ENCODE measurements at places on chromosomes 6 and 20. TPM values are rescaled to one million over a fixed set of nuclear protein-coding genes. Genes with fewer than 3 reads are reported as not detected.

- DNase-seq, result no peak
- H3K27ac ChIP-seq, result no peak overlapping the region
- H3K27me3 ChIP-seq, result peaks cover 9% of the 10 kb centered on the region
- no peak overlapping the region for H3K4me3 ChIP-seq
These were observed 13.1 kb upstream of the HLA-G start for GRCh38 chr6:29814379-29815117.

DNA sequence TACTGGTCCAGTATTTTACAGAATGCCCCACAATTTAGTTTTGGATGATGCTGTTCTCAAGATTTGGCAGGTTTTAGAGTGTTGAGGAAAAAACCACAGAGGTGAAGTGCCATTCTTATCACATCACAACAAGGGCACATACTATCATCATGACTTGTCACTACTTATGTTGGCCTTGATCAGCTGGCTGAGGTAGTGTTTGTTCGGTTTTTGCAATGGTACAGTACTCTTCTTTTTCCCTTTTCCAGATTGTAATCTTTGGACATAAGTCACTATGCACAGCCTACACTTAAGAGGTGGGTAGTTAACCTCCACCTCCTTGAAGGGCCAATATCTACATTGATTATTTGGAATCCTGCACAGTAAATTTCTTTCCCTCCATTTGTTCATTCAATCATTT lies 8.8 kb downstream of the TENT5A start:
- peaks cover 24% of the 10 kb centered on the region for H3K4me1 ChIP-seq
- no peaks in the 10 kb centered on the region for H3K27me3 ChIP-seq

DNA sequence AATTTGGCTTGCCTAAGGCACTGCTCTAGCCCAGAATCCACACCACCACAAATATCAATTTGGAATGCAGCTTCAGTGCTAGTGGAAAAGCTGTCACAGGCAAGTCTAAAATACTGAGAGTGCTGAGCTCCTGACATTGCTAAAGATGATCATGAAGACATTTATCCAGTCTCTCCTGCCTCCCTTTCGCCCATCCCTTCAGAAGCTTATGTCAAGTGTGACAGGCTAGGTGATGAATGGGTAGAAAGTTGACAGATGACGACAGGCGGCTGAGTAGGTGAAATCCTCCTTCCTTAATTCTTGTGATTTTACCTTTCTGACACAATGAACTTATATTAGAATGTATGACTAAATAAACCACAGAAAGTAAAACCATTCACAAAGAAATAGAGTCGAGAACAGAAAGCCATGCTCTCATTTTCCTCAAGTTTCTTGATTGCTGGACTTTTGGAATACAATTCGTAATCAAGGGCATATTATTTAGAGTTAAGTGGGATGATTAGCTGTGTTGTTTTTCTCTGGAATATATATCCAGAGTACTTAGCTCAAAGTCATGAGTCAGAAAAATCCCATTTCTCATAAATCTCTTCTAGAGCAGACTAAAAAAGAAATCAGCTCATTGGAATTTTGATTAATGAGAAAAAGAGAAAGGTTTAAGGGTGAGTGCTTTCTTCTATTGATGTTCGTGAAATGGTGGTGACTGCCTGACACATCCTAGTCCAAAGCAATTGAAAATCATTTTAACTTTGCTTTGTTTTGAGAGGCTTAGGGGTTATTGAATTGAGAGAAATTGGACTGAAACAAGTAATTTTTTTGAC lies 1228.2 kb upstream of the CITED2 start:
- H3K4me1 ChIP-seq, result no peaks in the 10 kb centered on the region
- H3K27me3 ChIP-seq, result no peaks in the 10 kb centered on the region
- H3K27ac ChIP-seq, result no peak overlapping the region
- H3K4me3 ChIP-seq, result no peak overlapping the region
- no peak for DNase-seq

DNA sequence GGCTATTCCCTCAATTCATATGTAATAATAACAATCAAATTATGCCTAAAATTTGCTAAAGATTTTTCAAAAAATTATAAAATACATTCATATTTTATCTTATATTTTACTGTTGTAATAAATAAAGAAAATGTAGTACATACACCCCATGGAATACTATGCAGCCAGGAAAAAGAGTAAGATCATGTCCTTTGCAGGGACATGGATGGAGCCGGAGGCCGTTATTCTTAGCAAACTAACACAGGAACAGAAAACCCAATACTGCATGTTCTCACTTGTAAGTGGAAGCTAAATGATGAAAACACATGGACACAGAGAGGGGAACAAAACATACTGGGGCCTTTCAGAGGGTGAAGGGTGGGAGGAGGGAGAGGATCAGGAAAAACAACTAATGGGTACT lies 584.2 kb upstream of the MMS22L start:
- H3K27me3 ChIP-seq, result no peaks in the 10 kb centered on the region
- no peaks in the 10 kb centered on the region for H3K36me3 ChIP-seq
- no peak for DNase-seq
- H3K4me1 ChIP-seq, result peaks cover 8% of the 10 kb centered on the region

- no peak for DNase-seq
- peaks cover 4% of the 10 kb centered on the region for H3K36me3 ChIP-seq
- peaks cover 3% of the 10 kb centered on the region for H3K4me1 ChIP-seq
- no peak overlapping the region for H3K27ac ChIP-seq
These were observed 25.3 kb upstream of the PYGB start for GRCh38 chr20:25222461-25223178.

- H3K4me1 ChIP-seq, result no peaks in the 10 kb centered on the region
- no peak for DNase-seq
- no peaks in the 10 kb centered on the region for H3K27me3 ChIP-seq
- H3K27ac ChIP-seq, result no peak overlapping the region
- no peak overlapping the region for H3K4me3 ChIP-seq
These were observed 35.1 kb upstream of the RNF144B start for GRCh38 chr6:18352001-18352400.

- H3K27ac ChIP-seq, result no peak overlapping the region
- H3K36me3 ChIP-seq, result no peaks in the 10 kb centered on the region
- no peak overlapping the region for H3K4me3 ChIP-seq
- H3K4me1 ChIP-seq, result no peaks in the 10 kb centered on the region
These were observed 449.7 kb upstream of the SULF2 start for GRCh38 chr20:48234951-48235350.

GRCh38 chr6:115898246-115898645 lies 162.4 kb downstream of the FRK start:
- H3K27me3 ChIP-seq, result no peaks in the 10 kb centered on the region
- H3K27ac ChIP-seq, result no peak overlapping the region
- H3K4me3 ChIP-seq, result no peak overlapping the region
- peak; percentile 23 for DNase-seq

FNDC11 gene
- 0.21 TPM for total RNA-seq

NPEPL1 gene
- 15.8 TPM for total RNA-seq

TTPAL gene
- 14.3 TPM for total RNA-seq

HEY2 gene
- 0.32 TPM for total RNA-seq

TBXT gene
- total RNA-seq, result not detected

DNAH8 gene
- not detected for total RNA-seq

RNF5 gene
- total RNA-seq, result 62.9 TPM

SOX4 gene
- total RNA-seq, result 50.7 TPM

ULBP1 gene
- total RNA-seq, result 7.0 TPM
